ENCODE measurements at places on chromosomes 3 and 15.

GRCh38 chr3:81728766-81729544, 32.5 kb downstream of the GBE1 start:
- DNase-seq = no peak

DNA sequence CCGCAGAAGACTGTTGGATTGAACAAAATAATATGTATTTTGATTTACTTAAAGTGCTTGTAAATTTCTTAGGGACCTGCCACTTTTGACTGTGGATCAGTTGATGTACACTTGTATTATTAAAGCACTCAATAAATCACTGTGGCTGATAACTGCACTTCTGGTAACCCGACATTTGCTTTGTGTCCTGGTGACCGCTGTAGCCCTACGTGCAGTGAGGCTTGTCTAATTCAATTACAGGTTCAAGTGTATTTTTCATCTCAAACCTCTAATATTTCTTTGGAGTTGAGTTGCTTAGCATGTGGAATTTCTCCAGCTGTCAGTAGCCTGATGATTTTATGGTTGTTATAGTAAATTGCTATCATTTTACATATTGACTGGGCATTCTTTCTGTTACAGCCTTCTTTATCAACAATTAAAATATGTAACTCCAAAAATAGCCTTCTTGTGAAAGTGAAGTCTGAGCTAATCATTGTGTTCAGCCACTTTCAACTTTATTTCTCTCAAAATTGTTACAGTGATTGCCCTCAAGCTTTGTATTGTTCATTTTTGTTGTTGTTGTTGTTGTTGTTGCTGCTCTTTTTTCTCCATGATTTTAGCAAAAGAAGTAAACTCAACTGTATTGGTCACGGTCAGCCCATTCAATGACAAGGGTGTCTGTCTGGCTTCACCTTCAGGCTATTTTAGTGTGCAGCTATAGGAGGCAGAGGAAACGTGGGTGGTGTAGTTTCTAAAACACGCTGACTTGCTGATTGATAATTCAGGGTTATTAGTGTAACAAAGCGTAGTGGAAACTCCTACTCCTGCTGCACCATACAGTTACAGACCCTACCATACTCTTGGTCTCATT, 215.1 kb upstream of the UBE2E1 start:
- DNase-seq = no peak

- DNase-seq = peak; percentile 47
Measured at GRCh38 chr3:38646630-38647029, 2.9 kb downstream of the SCN5A start.

DNA sequence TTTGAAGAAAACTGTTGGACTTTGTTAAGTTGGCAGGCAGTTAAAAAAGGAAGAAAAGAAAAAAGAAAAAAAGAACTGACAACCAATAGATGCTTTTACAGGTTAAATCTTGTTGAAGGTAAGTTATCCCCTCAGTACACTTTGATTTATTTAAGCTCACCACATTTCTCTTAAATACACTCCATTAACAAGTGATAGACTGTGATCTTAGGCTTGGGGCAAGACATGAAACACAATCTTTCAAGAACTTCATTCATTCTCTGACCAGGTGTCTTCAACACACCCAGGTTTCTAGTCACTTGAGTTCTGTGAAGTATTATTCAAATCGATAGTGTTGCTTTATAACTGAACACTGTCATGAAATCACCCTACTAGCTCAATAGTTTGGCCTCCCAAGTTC, 751.9 kb downstream of the ROBO1 start:
- no peak for DNase-seq

- DNase-seq = no peak
Measured at GRCh38 chr3:106814231-106814630, 563.0 kb upstream of the CCDC54 start.

DNA sequence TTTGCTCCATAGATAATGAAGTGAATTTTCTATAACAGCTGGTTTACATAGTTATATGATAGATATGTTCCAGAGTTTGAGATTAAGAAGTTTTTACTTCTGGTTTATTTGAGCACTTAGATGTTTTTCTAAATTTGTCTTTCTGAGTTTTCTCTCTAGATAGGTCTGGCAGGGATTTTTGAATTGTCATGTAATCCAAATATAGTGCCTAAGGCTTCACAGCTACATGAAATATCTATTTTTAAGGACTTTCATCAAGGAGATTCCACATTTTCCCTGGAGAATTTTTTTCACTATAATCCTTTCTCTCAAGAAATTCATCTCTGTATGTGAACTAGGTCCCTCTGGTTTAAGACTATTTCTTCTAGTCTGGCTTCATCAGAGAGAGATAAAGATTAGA, 12.0 kb downstream of the PPM1L start:
- DNase-seq = no peak

Data from CD4-positive, alpha-beta T cell (primary cell).